ENCODE measurements at places on chromosomes 7 and 10. TPM values are rescaled to one million over a fixed set of nuclear protein-coding genes. Genes with fewer than 3 reads are reported as not detected.

The HECW1 gene
- polyA plus RNA-seq, result 7.5 TPM

The MYL7 gene
- not detected for polyA plus RNA-seq

The KCNMA1 gene
- 4.2 TPM for polyA plus RNA-seq

DNA sequence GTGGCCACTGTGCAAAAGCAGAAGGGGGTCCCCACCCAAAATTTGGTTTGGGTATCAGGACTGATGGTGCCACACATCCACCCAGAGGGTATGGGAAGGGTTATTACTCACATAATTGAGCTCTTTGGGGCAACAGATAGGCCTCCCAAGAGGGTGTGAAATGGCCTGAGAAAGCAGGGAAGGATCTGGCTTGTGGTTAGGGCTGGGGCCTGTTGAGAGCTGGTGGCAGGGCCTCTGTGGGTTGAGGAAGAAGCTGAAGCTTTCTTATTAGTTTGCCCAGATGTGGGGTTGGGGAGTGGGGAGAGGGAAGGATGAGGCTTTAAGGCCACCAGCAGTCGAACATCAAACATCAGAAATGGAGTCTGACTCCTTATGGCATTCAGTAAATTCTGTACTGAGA lies 18.3 kb upstream of the MKI67 start:
- H3K4me3 ChIP-seq, result no peak overlapping the region
- no peak for DNase-seq
- H3K27me3 ChIP-seq, result no peaks in the 10 kb centered on the region

DNA sequence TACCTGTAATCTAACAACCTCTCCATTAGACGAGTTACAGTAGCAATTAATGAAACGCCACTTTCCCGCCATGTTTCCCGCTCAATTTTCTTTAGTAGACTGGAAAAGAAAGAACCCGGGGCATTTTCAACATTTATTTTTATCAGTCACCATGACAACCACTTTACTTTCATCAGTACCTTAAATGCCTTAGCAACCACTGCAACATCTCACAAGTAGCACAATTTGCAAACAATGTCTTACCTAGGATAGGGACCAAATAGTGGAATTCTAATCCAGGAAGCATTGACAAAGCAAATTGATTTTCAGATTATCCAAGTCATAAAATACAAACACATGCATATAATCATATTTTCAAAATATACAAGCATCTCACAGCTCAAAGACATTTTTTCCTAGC lies 221.6 kb upstream of the IMMP2L start:
- H3K27me3 ChIP-seq, result no peaks in the 10 kb centered on the region
- no peak for DNase-seq
- H3K4me3 ChIP-seq, result no peak overlapping the region
- H3K4me1 ChIP-seq, result no peaks in the 10 kb centered on the region
- no peaks in the 10 kb centered on the region for H3K36me3 ChIP-seq

GRCh38 chr10:126242397-126243260 lies 145.6 kb downstream of the ADAM12 start:
- no peaks in the 10 kb centered on the region for H3K4me1 ChIP-seq
- H3K4me3 ChIP-seq, result no peak overlapping the region
- DNase-seq, result peak; percentile 87
- H3K36me3 ChIP-seq, result no peaks in the 10 kb centered on the region

- H3K27me3 ChIP-seq, result no peaks in the 10 kb centered on the region
- H3K36me3 ChIP-seq, result no peaks in the 10 kb centered on the region
- H3K4me1 ChIP-seq, result no peaks in the 10 kb centered on the region
Observed at GRCh38 chr7:42107484-42108240, 129.3 kb downstream of the GLI3 start.

DNA sequence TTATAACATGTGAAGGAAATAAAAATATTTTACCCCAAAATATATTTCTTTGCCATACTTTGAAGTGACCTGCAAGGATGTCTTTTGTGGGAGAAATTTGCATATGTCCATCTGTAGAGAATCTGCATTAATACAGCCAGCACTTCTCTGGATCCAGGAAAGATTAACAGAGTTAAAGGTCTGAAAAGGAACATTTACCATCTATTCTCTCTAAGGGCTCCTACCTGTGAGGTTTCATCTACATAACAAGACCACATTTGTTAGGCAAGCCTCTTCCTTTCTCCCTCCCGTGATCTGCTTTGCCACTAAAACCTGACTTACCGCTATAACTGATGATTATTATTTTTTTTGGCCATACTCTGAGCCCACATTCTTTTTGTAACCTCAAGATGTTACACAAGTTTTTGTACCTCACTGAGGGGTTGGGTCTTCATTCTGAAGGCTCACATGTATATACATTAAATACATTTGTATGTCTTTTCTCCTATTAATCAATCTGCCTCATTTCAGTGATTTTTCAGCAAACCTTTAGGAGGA lies 129.4 kb downstream of the AKR1D1 start:
- H3K4me1 ChIP-seq, result no peaks in the 10 kb centered on the region
- H3K27ac ChIP-seq, result no peak overlapping the region
- no peaks in the 10 kb centered on the region for H3K27me3 ChIP-seq
- H3K36me3 ChIP-seq, result no peaks in the 10 kb centered on the region
- no peak for DNase-seq

DNA sequence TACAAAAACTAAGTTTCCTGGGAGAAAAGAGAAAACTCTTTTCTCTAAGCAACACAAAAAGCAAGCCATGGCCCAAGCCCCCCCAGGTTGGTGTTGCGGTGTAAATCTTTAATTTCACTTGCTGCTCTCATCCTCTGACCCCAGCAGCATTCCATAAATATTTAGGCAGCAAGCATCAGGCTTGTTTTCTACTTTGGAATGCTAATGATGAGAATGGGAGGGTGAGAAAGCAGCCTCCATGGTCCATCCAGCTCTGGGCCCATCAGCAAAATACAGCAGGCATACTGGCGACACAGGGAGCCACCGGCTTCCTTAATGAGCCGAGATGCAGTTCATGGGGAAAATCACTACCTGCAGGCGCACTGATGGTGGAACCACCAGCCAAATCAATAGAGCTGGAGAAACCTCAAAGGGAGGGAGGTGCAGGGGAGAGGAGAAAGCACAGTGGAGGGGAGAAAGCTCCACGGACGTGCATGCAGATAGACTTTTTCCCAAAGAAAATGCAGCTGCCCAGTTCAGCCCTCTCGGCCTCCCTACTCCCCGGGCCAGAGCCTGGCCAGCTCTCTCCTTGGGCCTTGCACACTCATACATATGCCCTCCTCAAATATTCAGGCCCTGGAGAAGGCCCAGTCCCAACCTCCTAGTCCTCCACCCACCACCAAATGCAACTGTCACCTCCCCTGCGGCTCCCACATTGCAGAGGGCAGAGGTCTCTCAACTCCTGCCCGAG lies 131.9 kb downstream of the GRID1 start:
- DNase-seq, result peak; percentile 52
- H3K27me3 ChIP-seq, result no peaks in the 10 kb centered on the region
- no peak overlapping the region for H3K27ac ChIP-seq

- H3K27ac ChIP-seq, result no peak overlapping the region
- H3K36me3 ChIP-seq, result peaks cover 51% of the 10 kb centered on the region
- DNase-seq, result no peak
- no peak overlapping the region for H3K4me3 ChIP-seq
- H3K4me1 ChIP-seq, result no peaks in the 10 kb centered on the region
- H3K27me3 ChIP-seq, result no peaks in the 10 kb centered on the region
Observed at GRCh38 chr7:99419323-99420021, 10.7 kb downstream of the BUD31 start.

- no peaks in the 10 kb centered on the region for H3K4me1 ChIP-seq
- no peak overlapping the region for H3K27ac ChIP-seq
- DNase-seq, result no peak
- H3K27me3 ChIP-seq, result no peaks in the 10 kb centered on the region
Observed at GRCh38 chr10:33423154-33423529, 88.7 kb upstream of the NRP1 start.
